ENCODE measurements at places on chromosomes 12 and 14. TPM values are rescaled to one million over a fixed set of nuclear protein-coding genes. Genes with fewer than 3 reads are reported as not detected.

The FAIM2 gene
- total RNA-seq = 0.73 TPM

- H3K36me3 ChIP-seq = peaks cover 14% of the 10 kb centered on the region
- H3K27ac ChIP-seq = no peak overlapping the region
- H3K27me3 ChIP-seq = no peaks in the 10 kb centered on the region
These were observed 3.2 kb upstream of the NACA start for GRCh38 chr12:56728139-56728861.

- DNase-seq = no peak
- peaks cover 13% of the 10 kb centered on the region for H3K4me1 ChIP-seq
- peaks cover 10% of the 10 kb centered on the region for H3K27me3 ChIP-seq
- no peak within 1 kb of the TSS for H3K4me3 ChIP-seq
- no peaks in the 10 kb centered on the region for H3K36me3 ChIP-seq
These were observed at the start of gene SLC7A7 for GRCh38 chr14:22814941-22815713. Gene SLC7A7, minus strand, starts transcription at chr14:22815435. Its CDS starts 2,037 bp downstream, at chr14:22813398.

The ZNF385A gene
- total RNA-seq = 20.8 TPM

- peak; percentile 81 for DNase-seq
- H3K27me3 ChIP-seq = peaks cover 63% of the 10 kb centered on the region
- H3K4me1 ChIP-seq = peaks cover 42% of the 10 kb centered on the region
- peak overlapping the region; percentile 84 for H3K4me3 ChIP-seq
These were observed 7.3 kb downstream of the STAC3 start for GRCh38 chr12:57243521-57244311.

- no peak overlapping the region for H3K4me3 ChIP-seq
- H3K4me1 ChIP-seq = peaks cover 15% of the 10 kb centered on the region
- DNase-seq = no peak
- H3K27me3 ChIP-seq = no peaks in the 10 kb centered on the region
These were observed 8.7 kb upstream of the DDX47 start for GRCh38 chr12:12804432-12804886.

The KRT8 gene
- 8.3 TPM for total RNA-seq

DNA sequence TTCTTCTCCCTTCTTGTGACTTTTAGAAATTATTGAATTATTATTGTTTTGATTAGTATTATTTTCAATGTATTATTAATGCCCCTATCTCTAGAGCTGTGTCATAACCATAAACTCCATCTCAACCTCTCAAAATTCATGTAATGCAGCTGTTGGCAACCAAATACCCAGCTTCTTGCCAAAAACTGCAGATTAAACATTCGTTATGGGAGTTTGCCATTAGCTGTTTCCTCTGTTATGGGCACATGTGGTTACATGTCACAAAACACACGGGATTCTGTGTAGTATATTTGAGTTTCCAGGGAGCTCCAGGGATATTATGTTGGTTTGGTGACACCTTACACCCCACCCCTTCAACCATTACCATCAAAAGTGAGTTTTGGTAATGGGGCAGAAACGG, 2.8 kb upstream of the ALX1 start:
- H3K4me1 ChIP-seq = peaks cover 28% of the 10 kb centered on the region
- peaks cover 97% of the 10 kb centered on the region for H3K27me3 ChIP-seq
- H3K27ac ChIP-seq = no peak overlapping the region
- no peaks in the 10 kb centered on the region for H3K36me3 ChIP-seq
- DNase-seq = no peak
- H3K4me3 ChIP-seq = no peak overlapping the region

The PTPRQ gene
- total RNA-seq = not detected

- no peak for DNase-seq
- H3K4me1 ChIP-seq = peaks cover 30% of the 10 kb centered on the region
- H3K36me3 ChIP-seq = no peaks in the 10 kb centered on the region
- no peaks in the 10 kb centered on the region for H3K27me3 ChIP-seq
- peak overlapping the region; percentile 94 for H3K27ac ChIP-seq
These were observed 692 bp upstream of the COX14 start for GRCh38 chr12:50111395-50111692.

The SPX gene
- 0.19 TPM for total RNA-seq

GRCh38 chr12:103085541-103085940, 128.1 kb downstream of the ASCL1 start:
- H3K36me3 ChIP-seq = no peaks in the 10 kb centered on the region
- no peak overlapping the region for H3K4me3 ChIP-seq
- no peak for DNase-seq

DNA sequence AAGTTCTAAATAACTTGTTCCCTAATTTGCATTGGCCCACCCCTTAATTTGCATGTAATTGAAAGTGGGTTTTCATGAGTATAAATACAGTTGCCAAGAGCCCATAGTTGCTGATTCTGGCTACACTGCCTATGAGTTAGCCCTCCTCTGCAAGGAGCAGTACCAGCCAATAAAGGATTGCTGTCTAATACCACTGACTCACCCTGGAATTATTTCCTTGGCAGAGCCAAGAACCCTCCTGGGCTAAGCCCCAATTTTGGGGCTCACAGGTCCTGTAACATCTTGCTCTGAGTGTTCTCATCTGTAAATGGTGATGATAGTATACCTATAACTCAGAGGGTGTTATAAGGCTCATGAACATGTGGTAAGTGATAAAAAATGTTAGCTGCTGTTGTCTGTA, 6.8 kb downstream of the TTC8 start:
- H3K4me1 ChIP-seq = peaks cover 45% of the 10 kb centered on the region
- H3K27ac ChIP-seq = no peak overlapping the region
- H3K27me3 ChIP-seq = no peaks in the 10 kb centered on the region
- H3K4me3 ChIP-seq = no peak overlapping the region
- DNase-seq = no peak

The CPM gene
- not detected for total RNA-seq

The ESPL1 gene
- total RNA-seq = 65.8 TPM

DNA sequence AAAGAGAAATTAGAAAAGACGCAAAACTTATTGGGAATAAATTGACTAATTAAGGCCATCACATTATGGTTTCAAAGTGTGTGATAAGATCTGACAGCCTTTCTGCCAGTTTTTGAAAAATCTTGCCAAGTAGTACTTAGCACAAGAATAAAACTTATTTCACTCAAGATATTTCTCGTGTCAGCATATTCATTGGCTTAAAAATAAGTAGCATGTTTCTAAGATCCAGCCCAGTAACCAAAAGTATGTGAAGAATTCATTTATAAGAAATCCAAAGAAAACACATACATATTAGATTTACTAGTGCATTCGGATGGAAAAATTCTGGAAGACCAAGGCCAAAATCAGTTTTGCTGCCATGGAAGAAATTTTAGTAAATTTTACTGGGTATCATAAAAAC, 1135.0 kb downstream of the GALC start:
- no peaks in the 10 kb centered on the region for H3K27me3 ChIP-seq
- no peak overlapping the region for H3K4me3 ChIP-seq
- H3K36me3 ChIP-seq = no peaks in the 10 kb centered on the region
- DNase-seq = no peak
- no peak overlapping the region for H3K27ac ChIP-seq

The HCAR2 gene
- total RNA-seq = not detected

GRCh38 chr14:61573748-61574513, 121.4 kb upstream of the HIF1A start:
- no peaks in the 10 kb centered on the region for H3K36me3 ChIP-seq
- no peak overlapping the region for H3K4me3 ChIP-seq
- peaks cover 23% of the 10 kb centered on the region for H3K27me3 ChIP-seq
- no peak overlapping the region for H3K27ac ChIP-seq

DNA sequence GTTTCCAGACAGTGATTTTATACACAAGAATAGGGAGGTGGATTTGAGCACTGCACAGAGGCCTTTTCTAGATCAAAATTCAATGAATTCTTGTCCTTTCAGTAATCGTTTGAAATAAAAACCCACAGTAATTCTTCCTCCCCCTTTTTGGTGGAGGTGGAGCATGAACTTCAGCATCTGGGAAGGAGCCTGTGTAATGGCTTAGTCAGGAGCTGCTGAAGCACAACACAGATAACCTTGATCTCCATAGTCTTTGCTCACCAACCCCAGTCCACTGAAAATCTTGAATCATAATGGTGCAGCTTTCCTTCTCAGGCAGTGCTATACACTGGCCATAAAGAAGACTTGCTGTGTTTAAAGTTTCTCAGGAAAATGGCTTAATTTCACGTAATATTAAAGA, 6.4 kb upstream of the TBPL2 start:
- peaks cover 2% of the 10 kb centered on the region for H3K27me3 ChIP-seq
- H3K27ac ChIP-seq = no peak overlapping the region
- DNase-seq = no peak
- no peak overlapping the region for H3K4me3 ChIP-seq
- no peaks in the 10 kb centered on the region for H3K4me1 ChIP-seq

DNA sequence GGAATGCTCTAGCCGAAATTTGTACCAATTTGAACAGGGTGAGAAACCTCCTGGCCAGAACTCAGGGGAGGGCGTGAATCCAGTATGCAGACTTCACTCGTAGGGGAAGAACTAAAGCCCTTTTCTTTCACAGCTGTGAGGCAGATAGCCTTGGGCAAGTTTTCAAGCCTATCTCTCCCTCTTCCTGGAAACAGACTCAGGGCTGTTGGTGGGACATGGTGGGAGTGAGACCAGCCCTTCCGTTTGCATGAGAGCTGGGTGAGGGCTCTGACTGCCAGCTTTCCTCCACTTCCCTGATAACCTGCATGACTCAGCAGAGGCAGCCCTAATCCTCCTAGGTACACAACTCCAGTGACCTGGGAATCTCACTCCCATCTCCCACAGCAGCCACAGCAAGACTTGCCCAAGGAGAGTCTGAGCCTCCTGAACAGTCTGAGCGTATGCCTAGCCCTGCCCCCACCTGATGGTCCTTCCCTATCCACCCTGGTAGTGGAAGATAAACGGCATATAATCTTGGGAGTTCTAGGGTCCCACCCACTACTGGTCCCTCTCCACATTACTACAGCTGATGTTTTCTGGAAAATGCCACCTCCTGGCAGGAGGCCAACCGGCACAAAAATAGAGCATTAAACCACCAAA, 170.1 kb upstream of the AMIGO2 start:
- peaks cover 5% of the 10 kb centered on the region for H3K36me3 ChIP-seq
- H3K27ac ChIP-seq = peak overlapping the region; percentile 62
- no peaks in the 10 kb centered on the region for H3K27me3 ChIP-seq

DNA sequence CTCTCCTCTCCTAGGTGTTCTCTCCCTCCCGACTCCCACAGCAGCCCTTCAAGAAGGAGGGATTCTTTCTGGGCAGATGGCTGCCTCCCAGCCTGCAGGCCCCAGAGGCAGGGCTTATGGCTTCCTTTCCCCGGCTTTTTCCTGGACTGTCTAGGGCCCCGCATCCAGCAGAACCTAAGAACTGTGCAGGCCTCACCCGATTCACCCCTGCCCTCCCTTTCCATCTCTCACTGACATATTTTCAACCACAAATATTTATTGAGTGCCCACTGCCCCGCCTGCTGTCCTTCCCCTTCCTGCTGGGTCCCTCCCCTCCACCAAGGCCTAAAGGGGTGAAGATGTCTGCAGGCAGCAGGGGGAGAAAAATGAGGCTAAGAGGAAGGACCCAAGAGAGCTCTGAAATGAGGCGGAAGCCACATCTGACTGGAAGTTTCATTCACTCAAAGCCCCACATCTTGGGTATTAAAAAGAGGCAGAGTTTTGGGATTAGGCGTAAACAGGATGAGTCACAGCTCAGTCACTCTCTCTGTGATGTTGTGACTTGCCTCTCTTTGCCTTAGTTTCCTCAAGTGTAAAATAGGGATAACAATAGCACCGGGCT, 2.9 kb downstream of the SCNN1A start:
- DNase-seq = no peak
- no peak overlapping the region for H3K4me3 ChIP-seq
- no peaks in the 10 kb centered on the region for H3K36me3 ChIP-seq
- H3K27ac ChIP-seq = no peak overlapping the region

GRCh38 chr14:60326274-60326673, 77.3 kb downstream of the PPM1A start:
- H3K36me3 ChIP-seq = no peaks in the 10 kb centered on the region
- H3K27ac ChIP-seq = no peak overlapping the region
- peak overlapping the region; percentile 31 for H3K4me3 ChIP-seq
- no peak for DNase-seq

DNA sequence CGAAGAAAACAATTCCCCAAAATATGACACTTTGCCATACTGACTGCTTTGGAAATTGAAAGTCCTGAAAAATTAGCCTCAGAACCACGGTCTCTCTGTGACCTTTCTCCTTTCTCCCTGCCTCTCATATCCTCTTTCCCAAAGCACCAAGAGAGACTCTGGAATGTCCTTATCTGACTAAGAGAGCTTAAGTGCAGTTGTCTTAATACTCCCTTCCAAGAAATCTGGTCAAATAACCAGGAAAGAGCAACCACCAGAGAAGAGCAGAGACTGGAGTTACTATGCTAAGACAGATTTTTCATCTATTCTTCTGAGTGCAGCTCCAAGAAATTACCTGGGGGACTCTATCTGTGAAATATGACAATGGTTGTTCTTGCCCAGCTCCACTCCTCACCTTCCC, 10.5 kb upstream of the BTG1 start:
- no peak overlapping the region for H3K27ac ChIP-seq
- H3K4me3 ChIP-seq = no peak overlapping the region

The IFNG-AS1 gene
- total RNA-seq = not detected

The SLC4A8 gene
- total RNA-seq = 30.9 TPM

The ETFBKMT gene
- 2.2 TPM for total RNA-seq

The LIN7A gene
- total RNA-seq = 5.8 TPM

The CLEC9A gene
- not detected for total RNA-seq

- H3K4me1 ChIP-seq = peaks cover 31% of the 10 kb centered on the region
- H3K27ac ChIP-seq = no peak overlapping the region
- no peak for DNase-seq
- no peaks in the 10 kb centered on the region for H3K27me3 ChIP-seq
- H3K4me3 ChIP-seq = no peak overlapping the region
- H3K36me3 ChIP-seq = peaks cover 2% of the 10 kb centered on the region
These were observed 94.8 kb downstream of the POLR3B start for GRCh38 chr12:106452309-106452708.

DNA sequence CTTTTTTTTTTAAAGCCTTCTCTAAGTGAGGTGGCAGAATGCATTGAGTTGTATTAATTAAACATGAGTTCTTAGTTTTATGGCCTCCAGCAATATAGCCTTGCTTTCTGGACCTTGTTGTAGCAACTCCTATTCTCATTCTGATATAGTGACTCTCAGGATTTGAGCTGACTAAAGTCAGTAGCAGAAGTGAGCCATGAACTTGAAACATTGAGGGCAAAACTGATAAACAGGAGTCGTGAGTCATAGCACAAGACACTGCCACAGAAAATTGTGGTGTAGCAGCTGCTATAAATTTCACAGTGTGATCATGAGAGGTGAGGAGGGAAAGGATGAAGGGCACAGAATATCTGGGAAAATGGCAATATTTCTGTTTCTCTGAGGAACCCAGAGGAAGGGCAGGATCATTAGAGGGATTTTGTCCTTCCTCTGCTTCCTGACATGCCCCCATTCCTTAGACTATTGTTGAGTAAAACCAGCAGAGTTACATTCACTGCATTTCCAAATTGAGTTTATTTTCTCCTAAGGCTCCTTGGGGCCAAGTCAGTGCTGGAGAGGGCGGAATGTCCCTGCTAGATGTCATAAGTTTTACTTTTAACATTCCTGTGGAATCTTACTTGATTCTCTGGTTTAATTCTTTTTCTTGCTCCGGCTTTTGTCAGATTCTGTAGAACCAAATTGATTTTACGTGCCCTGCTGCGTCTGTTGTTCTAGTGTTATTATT, 7.5 kb downstream of the KLRG1 start:
- no peak for DNase-seq
- no peak overlapping the region for H3K27ac ChIP-seq
- H3K36me3 ChIP-seq = peaks cover 2% of the 10 kb centered on the region

GRCh38 chr14:67522270-67522669, 10.8 kb upstream of the PLEKHH1 start:
- H3K4me3 ChIP-seq = peak overlapping the region; percentile 64
- H3K27ac ChIP-seq = peak overlapping the region; percentile 78
- H3K27me3 ChIP-seq = peaks cover 37% of the 10 kb centered on the region
- H3K4me1 ChIP-seq = peaks cover 33% of the 10 kb centered on the region

All from neural crest cell (in vitro differentiated cells).